ENCODE measurements at places on chromosomes 13 and 19.

- DNase-seq, result no peak
Measured at GRCh38 chr19:3608079-3608641, 1.5 kb upstream of the TBXA2R start.

GRCh38 chr13:112892426-112893206 lies 76.4 kb upstream of the MCF2L start:
- no peak for DNase-seq

DNA sequence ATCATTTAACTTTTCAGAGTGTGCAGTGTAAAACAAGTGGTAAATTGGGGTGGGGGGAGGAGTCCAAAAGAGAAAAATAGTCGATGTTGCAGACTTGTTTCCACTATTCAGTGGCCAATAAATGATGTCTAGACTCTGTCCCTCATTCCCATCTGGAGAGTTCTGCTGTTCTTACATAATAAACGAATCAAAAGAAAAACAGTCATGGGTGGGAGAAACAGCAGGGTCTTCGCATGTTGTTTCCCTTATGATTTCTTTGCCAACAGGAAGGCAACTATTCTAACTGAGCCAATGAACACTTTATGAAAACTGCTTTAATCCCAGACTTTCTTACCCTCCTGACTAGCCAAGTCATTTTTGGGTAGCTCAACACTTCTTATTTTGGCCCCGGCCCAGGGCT lies 615.5 kb downstream of the FGF9 start:
- DNase-seq, result no peak

DNA sequence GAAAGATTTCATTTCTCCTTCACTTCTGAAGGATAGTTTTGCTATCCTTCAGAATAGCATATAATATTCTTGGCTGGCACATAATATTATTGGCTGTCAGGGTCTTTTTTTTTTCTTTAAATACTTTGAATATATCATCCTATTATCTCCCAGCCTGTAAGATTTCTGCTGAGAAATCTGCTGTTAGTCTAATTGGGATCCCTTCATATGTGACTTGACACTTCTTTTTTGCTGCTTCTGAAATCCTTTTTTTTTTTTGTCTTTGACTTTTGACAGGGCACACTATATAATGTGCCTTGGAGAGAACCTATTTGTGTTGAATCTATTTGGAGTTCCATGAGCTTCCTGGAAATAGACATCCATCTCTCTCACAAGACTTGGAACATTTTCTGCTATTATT lies 136.9 kb upstream of the UBL3 start:
- DNase-seq, result no peak

Measured in C1 segment of cervical spinal cord (tissue), 14 donors.